ENCODE measurements at places on chromosomes 1 and 21. TPM values are rescaled to one million over a fixed set of nuclear protein-coding genes. Genes with fewer than 3 reads are reported as not detected.

Gene HCRTR1
- 0.57 TPM for total RNA-seq

Gene CLEC20A
- not detected for total RNA-seq

Gene SLC45A3
- 10.1 TPM for total RNA-seq

Gene AMY1B
- not detected for total RNA-seq

Gene CELA3B
- total RNA-seq, result 0.40 TPM

Gene OXCT2
- total RNA-seq, result 1.6 TPM

Data from thoracic aorta endothelial cell (primary cell).